T follicular helper cell (primary cell): ENCODE measurements at places on chromosomes 11 and 22.

DNA sequence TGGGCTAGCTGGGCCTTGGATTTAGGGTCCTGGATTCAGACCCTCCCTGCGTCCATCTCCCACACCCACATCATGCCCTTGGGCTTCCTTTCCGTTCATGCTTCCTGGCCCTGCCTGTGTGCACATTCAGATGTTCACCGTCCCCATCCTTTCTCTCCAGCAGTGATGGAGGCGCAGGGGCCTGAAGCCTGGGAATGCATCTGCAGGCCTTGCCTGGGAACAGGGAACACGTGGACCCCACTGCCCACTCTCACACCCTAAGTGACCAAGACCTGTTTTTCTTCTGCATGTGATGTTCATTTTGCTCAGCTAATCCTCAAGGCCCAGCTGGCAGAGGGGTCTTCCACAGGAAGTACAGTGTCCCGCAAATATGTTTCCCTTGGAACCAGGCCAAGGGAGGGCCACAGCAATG, 91.6 kb upstream of the PARVA start:
- DNase-seq, result no peak

DNA sequence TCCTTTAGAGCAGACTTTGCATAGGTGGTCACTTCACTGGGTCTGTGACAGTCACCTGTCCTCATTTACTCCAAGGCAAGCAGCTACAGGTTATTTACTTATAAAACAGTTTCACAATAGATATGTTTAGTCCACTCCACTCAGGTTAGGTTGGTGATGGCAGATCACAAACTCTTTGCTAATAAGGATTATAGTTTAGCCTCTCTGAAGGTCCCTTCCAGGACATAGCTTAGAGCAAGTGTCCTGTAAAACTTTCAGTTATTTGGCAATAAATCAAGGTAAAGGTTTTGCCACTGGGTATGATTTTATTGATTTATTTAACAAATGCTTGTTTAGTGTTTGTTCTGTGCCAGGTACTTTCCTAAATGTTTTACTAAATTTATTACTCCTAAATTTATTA, 8.8 kb downstream of the OR6Q1 start:
- DNase-seq, result no peak

GRCh38 chr22:29142116-29142515, 63.6 kb upstream of the EMID1 start:
- DNase-seq, result no peak

DNA sequence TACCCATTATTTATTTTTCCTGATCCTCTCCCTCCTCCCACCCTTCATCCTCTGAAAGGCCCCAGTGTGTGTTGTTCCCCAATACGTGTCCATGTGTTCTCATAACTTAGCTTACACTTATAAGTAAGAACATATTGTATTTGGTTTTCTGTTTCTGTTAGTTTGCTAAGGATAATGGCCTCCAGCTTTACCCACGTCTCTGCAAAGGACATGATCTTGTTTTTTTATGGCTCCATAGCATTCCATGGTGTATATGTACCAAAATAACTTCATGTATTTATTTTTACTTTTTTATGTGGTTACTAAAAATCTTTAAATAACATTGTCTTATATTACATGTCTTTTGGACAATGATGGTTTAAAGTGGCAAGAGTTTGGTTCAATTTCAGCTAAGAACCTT, 15.2 kb downstream of the PDGFD start:
- DNase-seq, result no peak

DNA sequence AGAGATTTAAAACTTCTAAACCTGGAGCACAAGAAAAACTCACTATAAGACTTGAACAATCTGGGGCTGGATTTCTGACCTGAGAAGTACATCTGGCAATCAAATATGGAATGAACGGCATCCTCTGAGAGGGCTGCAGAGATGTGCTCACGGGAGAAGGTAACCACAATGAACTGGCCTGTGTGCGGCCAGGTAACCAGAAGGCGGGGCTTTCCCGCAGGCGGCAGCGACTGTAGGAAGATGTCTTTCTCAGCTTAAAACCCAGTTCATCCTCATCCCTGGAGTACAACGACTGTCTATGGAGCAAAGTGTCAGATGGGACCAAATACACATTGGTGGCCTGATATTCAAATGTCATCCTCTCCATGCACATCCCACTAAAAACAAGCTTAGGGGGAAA, 24.5 kb downstream of the MICAL3 start:
- no peak for DNase-seq

GRCh38 chr11:132123449-132123848, 753.0 kb downstream of the NTM start:
- no peak for DNase-seq

DNA sequence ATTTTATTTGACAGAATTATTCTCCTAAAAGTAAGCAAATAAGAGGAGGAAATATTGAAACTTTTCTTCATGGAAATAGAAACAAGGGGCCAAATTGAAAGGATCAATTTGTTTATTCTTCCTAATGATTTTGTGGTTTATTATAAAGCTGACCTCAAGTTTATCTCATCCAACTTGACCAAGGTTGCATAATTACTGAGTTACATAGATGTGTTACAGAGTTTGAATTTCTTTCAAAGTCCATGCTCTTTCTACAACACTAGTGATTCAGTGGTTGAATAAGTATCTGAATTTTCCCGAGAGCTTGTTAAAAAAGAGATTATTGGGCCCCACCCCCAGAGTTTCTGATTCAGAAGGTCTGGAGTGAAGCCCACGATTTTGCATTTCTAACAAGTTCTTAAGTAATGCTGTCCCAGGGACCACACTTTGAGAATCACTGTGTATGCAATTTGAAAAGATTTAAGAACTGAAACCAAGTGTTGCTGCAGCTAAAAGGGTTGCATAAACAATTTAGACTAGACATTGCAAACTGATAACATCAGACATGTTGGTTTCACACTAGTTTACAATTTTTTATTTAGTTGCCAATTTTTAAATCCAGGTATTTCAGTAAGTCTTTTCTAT, 485.7 kb upstream of the ANO5 start:
- no peak for DNase-seq

DNA sequence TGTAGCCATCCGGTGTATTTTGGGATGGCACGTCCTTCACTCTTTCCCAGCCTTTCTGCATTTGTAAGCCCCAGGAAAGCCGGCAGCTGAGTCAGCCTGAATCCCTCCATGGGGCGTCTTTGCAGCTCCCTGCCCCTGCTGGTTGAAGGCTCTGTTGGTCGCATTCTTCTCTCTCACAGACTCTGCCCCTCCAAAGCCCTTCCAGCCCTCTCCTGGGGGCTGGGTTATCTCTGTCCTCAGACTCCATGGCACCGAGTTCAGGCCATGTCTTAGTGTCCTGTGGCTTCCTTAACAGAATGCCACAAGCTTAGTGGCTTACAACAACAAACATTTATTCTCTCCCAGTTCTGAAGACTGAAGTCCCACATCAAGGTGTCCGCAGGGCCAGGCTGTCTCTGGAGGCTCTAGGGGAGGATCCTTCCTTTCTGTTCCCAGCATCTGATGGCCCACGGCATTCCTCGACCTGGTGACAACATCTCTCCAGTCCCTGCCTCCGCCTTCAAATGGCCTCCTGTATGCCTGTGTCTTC, 62.2 kb downstream of the BCR start:
- DNase-seq, result no peak

GRCh38 chr22:38940811-38941384, 16.5 kb upstream of the APOBEC3A start:
- no peak for DNase-seq

DNA sequence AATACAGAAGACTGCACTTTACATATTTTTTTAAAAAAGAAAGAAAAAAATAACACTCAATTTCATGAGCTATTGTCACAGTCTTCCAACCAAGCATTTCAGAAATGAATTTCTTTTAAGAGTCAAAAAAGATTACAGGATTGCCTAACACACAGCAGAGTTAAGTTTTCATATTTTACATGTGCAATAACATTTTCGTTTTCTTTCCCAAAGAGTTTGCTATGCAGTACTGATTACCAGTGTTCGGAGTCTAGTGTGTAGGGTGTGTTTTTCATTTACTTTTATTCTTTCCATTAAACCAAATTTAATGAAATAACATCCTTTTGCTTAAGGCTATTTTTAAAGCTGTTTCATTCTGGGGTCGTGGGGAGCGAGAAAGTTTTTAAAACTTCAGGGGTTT, 53.2 kb downstream of the MN1 start:
- no peak for DNase-seq

DNA sequence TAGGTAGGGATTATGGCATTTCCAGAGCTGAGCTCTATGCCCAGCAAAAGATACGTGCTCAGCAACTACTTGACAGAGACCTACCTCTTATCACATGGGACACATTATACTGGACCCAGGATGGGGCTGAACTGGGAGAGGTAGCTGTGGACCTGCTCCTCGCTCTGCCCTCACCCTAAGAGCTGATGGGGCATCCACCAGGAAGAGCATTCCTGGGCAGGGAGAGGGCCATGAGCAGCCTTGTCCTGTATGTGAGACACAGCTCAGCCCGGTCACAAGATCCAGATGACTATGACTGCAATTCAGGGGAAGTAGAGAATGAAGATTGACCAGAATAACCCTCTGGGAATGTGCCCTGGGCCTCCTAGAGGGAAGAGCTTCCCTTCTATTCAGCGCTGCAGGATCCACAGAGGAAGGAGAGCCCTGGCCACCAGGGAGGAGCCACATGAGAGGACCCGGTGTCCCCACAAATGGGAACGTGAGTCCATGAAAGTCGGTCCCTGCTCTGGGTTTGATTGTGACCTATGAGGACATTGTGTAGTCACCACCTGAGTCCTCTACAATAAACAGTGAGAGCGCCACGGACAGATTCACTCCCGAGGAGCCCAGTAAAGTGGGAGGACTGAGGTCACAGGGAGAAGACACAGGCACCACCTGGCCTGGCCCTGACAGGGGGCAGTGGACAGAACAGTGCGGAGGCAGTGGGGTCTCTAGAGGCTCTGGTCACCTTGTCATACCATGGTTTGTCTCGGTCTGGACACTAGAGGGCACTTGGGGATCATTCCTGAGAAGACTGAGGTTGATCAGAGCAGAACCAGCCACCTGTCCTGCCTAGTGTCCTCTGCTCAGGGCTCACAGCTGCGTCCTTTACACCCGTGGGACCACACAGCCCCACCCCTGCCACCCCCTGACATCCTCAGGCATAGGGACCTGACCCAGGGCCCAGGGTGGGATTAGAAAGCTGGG, 99.5 kb downstream of the ZNF280B start:
- no peak for DNase-seq

DNA sequence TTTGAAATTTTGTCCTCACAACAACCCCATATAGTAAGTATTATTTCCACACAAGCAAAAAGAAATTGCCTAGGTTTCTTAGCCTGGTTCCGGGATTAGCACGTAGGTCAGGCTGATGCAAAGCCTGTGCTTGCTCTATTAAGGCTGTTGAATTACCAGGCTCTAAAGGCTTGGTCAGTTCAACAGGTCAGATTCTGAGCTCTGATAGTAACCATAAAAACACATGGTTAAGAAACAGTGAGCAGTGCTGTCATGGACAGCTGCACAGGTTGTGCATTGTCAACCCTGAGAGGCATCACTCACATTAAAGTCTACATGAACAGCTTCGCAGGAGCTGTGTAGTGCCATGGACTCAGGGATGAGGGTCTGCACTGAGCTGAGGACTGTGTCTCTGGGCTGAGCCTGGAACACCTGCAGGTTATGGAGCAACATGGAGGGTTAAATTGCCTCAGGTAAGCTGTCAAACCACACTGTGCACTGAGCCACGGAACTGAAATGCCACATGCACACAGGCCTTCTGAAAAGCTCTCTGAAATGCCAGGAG, 98.0 kb downstream of the PIWIL4 start:
- no peak for DNase-seq

DNA sequence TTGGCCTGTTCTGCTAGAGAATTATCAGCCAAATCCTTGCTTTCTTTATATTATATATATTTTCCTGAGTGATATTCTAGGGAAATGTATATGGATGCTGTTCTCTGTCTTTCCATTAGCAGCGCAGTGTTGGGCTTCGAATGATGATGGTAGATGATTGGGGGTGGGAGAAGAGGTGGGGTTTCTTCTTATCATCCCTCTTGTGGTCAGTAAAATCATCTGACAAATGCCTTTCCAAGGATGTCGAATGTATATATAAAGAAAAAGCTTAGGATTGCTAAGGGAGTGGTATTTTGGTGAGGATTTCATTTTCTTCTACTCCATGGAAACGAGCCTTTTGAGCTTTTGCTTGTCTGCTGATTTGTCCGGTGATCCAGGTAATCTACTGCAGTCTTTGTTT, 48.9 kb downstream of the ARHGEF12 start:
- DNase-seq, result no peak

DNA sequence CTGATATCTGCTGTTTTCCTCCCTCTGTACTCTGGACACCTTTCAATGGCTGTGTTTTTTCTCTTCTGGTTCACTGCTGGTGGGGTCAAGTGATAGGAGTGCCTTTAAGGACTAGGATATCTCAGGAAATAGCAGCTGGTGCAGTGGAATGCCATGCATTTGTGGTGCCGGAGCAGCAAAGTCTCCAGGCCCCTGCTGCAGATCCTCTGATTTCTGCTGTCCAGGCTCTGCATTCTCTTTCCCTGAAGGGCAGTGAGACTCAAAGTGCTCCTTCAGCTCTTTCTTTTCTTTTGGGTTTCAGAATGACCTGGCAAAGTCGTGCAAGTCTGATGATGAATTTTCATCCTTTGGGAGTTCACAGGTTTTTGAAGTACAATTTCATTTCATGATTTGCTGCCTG, 774.3 kb downstream of the FAM181B start:
- DNase-seq, result no peak

GRCh38 chr11:77866336-77866735, 45.4 kb downstream of the AAMDC start:
- DNase-seq, result no peak

DNA sequence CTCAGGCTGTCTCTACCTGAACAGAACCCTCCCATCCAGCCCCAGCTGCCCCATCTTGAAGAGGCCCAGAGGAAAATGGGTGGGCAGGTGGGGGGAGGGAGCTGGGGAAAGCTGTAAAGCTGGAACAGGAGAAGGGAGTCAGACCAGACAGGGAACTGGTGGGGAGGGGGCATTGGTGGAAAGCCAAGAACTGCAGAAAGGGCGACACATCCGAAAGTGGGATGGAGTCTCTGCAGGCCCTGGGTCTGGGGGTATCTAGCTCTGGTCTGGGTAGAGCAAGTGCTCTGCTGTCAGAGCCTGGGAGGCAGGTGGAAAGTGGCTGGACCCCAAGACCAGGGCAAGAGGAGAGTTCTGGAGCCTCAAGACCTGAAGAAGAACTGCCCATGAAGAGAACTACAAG, 7.7 kb downstream of the TMPRSS13 start:
- no peak for DNase-seq

GRCh38 chr11:73291781-73292524, 16.1 kb upstream of the ARHGEF17 start:
- DNase-seq, result no peak

GRCh38 chr11:624705-625635, at the start of gene CDHR5:
TSS of gene CDHR5 (minus strand) at chr11:624955. CDS start at chr11:624902, 53 bp downstream.
- DNase-seq, result no peak
